Activated naive CD4-positive, alpha-beta T cell (primary cell): ENCODE measurements at places on chromosomes 5 and 9.

DNA sequence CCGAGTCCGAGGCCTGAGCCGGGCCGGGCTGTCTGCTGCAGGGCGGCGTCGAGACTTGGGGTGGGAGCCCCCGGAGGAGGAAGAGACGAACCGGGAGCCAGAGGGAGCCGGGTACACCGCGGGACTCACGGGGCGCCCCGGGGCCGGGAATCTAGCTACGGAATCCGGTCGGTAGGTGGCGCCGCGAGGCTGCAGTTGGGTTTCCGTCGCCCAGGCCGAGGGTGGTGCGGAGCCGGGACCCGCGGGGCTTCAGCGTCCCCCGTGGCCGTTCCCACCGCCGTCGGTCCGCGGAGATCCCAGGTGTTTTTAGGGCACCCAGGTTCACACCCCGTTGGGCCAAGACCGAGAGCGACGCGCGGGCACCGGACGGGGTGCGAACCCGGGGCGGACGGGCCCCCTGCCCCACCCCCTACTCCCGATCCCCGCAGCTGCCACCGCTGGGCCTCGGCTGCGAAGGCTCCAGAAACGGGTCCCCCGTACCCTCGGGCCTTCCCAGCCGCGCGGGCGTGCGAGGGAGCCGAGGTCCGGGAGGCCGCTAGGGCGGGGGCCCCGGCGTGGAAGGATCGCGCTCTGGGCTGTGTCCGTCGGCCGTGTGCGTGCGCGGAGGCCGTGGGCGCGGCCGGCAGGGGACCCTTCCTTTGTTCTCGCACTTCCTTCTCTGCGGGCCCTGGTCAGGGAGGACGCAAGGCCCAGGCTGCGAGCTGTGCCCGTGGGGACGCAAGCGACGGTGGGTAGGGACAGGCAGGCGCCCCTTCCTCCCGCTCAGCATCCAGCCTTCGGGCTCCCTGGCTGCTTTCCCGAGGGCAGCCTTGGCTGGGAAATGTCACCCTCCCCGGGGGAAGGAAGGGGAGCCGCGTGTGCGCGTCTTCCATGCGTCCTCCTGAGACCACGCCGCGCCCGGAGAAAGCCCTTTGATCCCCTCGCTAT lies 146.6 kb downstream of the GAPVD1 start:
- DNase-seq = peak; percentile 59

- no peak for DNase-seq
Observed at GRCh38 chr5:161857358-161857757, 9.4 kb downstream of the GABRA1 start.

GRCh38 chr9:35690614-35691333 lies 1.0 kb upstream of the TPM2 start:
- no peak for DNase-seq

DNA sequence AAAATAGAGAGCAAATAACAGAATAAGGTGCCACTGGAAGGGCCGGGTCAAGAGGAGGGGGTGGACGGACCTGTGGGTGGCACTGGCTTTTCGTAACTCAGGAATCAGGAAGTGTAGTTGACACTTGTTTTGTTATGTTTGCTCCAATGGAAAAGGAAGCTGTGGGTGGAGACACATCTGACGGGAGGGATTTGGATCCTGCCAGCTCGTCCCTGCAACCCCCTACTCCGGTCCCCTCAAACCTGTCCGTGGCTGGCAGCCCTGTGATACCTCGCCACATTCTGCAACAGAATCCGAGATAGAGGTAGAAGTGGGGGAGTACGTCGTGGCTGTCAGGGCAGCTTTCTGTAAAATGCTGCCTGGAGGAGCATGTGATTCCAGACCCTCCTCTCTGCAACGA lies 104.2 kb upstream of the IER5L start:
- no peak for DNase-seq

GRCh38 chr5:174844971-174845370 lies 120.6 kb downstream of the MSX2 start:
- DNase-seq = no peak

GRCh38 chr5:153893817-153894216 lies 144.9 kb downstream of the FAM114A2 start:
- DNase-seq = no peak

- no peak for DNase-seq
Observed at GRCh38 chr5:127446626-127447025, 70.8 kb upstream of the PRRC1 start.

- no peak for DNase-seq
Observed at GRCh38 chr5:69530561-69531405, 29.2 kb upstream of the GTF2H2C start.

DNA sequence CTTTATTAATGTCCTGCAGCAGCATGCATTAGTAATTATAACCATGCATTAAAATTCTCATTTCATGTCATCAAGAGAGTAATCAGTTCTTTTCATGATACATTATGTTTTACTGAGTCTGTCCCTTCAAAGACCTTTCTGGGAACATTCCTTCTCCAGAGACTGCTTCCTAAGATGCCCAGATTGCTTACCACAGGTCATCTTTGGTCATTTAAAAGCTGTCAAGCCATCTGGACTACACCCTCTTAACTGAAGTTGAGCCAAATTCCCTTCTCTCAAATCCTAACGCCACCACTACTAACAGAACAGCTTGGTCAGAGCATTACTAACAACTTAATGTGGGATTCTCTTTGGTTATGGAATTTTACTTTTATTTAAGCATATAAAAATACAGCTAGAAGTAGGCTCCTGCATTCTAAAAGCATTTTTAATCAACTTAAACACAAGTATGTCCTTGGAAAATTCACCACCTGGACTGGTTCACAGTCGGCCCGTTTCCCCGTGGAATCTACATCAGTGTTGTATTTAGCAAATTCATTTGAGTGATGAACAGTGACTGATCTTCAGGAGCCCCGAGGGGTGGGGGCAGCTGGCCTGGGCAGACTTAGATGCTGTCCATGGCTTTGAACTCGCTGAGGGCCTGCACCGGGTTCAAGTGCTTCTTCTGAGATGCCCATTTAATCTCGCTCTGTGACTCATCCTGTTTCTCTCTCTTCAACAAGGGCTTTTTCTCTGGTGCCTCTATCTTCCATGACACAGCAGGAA lies 92.8 kb upstream of the CCDC112 start:
- no peak for DNase-seq

GRCh38 chr5:164265566-164265965 lies 760.1 kb downstream of the MAT2B start:
- DNase-seq = no peak

DNA sequence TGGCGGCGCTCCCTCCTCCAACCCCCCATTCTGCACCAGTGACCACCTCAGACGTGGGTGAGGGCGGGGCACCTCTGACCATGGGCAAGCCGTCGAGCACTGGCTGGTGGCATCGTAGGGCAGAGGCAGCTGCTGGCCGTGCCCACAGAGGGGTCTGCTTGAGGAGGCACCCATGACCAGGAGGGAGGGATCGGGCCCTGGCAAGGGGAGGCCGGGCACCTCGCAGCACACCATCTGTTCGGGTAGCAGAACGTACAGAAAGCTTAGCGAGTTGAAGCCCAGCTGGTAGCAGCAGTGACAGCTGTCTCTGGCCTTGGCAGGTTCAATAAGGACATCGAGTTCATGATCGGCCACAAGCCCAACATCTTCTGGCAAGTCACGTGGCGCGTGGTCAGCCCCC lies 4.3 kb upstream of the SLC6A18 start:
- no peak for DNase-seq

DNA sequence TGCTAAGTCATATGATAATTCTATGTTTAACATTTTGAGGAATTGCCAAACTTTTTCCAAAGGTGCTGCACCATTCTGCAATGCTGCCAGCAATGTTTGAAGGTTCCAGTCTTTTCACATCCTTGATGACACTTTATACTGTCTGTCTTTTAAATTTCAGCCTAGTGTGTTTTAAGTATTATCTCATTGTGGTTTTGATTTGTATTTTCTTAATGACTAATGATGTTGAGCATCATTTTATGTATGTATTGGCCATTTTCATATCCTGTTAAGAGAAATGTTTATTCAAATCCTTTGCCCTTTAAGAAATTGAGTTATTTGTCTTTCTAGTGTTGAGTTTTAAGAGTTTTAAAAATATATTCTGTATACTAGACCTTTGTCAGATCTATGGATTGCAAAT lies 5.0 kb upstream of the TEX48 start:
- no peak for DNase-seq

DNA sequence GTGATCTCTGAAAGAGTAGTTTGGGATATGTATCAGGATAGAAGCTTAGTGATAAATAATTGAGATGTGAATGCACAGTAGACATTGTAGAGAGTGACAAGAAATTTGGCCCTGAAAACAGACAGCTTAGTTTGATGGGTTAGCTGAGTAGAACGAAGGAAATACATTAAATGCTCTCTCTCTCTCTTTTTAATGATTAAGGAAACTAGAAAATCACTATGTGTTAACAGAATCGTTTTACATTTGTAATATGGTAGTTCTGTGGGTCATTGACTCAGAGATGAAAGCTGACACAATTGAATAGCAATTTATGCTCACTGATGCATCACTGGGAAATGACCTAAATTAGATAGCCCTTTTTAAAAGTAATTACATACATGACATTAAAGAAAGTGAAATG lies 739.8 kb upstream of the PTPRD start:
- no peak for DNase-seq

GRCh38 chr5:120463991-120464626 lies at the start of gene PRR16:
Gene PRR16, plus strand, starts transcription at chr5:120464300.
- DNase-seq = no peak

DNA sequence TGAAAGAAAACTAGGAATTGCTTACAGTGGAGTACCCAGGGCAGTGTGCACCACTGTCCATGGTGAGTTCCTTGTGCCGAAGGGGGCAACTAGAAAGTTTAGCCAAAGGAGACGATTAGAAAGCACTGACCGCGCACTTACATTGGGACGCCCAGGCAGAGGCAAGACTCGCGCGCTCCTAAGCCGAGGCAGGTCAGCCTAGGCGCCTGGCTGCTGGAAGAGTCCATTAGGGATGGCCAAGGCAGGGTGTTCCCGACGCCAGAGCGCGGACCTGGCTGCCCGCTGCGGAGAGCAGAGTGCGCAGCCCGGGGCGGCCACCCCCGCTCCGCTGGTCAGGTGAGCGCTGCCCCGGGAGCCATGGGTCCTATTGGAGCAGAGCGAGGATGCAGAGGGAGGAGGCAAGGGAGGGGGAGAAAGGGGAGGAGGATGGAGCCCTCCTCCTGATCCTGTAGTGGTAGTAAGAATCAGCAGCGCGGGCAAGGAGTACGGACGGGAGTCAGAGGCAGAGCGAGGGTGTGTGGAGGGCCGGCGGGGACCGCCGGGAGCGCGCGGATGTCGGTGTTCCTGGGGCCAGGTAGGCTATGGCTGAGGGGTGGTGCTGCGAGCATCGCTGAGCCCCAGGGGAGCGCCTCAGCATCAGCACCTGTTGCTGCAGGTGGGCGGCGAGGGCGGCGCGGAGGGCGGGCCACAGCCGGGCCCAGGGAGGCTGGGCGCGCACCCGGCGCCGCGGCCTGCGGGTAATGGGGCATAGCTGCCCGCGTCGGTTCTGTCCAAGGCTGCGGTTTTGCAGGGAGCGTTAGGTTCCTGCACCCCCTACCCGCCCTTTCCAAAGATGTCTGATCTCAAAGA lies at the start of gene ADGRV1:
Gene ADGRV1, plus strand, starts transcription at position 454 of the 849 bp plus-strand sequence. Its CDS starts 99 bp downstream, at position 553.
- no peak for DNase-seq

- DNase-seq = no peak
Observed at GRCh38 chr5:154771383-154771901, 16.3 kb downstream of the LARP1 start.

- DNase-seq = no peak
Observed at GRCh38 chr5:124524552-124525232, 221.7 kb downstream of the ZNF608 start.

DNA sequence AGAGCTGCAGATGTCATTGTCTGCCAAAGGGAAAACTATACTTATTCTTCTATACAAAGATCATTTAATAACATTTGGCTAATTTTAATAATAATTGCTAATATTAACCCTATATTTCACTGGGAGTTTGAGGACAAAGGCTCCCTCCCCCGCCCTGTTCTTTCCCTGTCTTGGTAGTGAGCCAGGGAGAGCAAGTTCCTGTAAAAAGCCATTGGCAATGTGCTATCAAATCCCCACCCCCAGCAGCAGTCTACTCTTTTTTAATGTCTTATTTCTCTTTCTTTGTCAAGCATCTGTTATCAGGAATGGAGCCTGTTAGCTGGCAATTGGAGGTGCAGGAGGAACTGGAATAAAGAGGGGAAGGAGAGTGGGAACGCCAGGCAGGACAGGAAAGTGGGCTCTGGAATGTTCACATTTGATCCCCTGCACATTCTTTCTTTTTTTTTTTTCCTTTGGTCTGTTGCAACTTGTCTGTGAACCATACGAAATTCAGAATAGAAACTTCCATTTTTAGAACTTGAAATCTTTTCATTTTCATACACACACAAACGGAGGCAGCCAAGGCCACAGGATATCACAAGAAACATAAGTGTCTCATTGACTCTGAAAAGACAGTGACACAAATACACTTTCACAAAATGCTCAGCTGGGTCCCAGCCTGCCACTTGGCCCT lies 664.8 kb upstream of the ZNF608 start:
- DNase-seq = no peak

DNA sequence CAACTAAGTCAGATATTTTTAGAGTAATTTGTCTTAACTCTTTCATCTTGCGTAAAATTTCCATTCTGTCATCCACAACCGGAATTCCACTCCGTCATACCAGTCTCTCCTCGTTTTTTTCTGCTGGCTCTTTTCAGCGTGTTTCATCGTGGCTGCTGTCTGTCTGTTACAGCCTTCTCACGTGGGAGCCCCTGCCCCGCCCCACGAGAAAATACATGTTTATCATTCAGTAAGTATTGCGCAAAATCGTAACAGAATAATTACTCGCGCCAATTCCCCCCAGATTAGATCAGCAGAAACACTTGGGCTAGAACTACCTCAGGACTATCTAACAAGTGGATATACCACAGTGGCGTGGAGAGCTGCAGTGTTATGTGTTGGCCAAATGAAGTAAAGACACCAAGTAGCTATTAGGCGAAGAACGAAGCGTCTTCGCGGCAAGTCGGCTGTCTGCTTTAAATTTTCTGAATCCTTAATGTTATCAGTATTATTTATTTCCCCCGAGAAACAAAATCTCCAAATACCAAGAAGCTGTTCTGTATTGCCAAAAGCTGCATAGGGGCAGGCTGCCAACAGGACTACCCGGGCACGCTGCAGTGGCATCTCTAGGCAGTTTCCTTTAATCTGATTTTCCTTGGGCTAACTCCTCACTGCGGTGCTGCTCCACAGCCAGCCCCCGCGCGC lies 566 bp upstream of the FOCAD start:
- no peak for DNase-seq

- DNase-seq = no peak
Observed at GRCh38 chr9:34413231-34413852, 36.6 kb upstream of the MYORG start.

DNA sequence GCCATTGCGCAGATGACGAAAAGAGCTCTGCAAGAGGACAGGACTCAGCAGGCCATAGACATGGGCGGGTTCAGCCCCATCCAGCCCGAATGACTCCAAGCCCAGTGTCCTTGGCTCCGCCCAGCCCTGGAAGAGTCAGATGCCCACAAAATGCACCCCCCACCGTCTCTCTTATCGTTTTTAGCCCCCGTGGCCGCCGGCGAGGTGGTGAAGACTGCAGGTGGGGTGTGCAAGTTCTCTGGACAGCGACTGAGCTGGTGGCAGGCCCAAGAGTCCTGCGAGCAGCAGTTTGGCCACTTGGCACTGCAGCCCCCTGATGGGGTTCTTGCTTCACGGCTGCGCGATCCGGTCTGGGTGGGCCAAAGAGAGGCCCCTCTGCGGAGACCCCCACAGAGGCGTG lies 2.1 kb downstream of the ADGRD2 start:
- DNase-seq = no peak
